ENCODE measurements at places on chromosomes 13 and 19.

GRCh38 chr19:53311044-53311443, 22.5 kb upstream of the ZNF845 start:
- no peak for DNase-seq

DNA sequence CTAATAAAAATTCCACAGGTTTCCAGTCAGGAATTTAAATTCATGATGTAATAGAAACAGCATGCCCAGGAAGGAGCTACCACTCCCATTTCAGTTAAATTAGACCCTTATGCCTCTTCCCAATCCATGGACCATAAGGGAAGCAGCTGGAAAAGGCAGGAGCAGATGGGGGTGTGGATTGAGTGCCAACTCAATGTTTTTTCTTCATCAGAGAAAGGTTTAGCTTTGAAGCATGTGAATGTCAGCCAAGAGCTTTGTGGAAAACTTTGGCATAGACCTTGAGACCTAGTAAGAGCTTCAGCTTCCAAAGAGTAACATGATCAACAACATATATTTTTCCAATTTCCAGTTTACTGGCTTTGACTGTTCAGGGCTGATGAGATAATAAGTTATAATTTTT, 2139.9 kb downstream of the PCDH9 start:
- no peak for DNase-seq

GRCh38 chr13:52344108-52344507, 61.9 kb downstream of the THSD1 start:
- no peak for DNase-seq

DNA sequence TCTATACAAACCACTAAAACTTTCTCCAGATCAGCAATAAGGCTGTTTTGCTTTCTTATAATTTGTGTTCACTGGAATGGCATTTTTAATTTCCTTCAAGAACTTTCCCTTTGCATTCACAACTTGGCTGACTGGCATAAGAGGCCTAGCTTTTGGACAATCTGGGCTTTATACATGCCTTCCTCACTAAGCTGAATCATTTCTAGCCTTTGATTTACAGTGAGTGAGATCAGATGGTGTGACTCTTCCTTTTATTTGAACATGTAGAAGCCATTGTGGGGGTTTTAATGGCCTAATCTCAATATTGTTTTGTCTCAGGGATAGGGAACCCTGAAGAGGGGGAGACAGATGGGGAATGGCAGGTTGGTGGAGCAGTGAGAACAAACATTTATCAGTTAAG, 82.7 kb downstream of the FOXO1 start:
- DNase-seq = no peak

DNA sequence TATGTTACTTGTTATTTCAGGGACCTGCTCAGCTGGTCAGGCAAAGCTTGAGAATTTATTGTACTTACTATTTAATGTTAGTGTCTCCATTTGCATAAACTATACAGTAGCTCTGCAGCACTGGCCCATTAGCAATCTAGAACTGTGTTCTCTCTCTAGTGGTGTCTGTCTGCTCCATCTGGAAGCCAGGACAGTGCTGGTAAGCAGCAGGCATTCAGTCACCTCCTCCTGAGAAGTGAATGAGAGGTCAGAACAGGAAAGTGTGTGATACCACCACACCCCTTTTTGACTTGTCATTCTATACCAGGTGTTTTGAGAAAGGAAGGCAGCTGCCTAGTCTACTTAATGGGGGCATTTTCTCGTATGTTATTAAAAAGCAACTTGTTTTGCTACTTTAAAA, 3.9 kb downstream of the COG3 start:
- DNase-seq = no peak

DNA sequence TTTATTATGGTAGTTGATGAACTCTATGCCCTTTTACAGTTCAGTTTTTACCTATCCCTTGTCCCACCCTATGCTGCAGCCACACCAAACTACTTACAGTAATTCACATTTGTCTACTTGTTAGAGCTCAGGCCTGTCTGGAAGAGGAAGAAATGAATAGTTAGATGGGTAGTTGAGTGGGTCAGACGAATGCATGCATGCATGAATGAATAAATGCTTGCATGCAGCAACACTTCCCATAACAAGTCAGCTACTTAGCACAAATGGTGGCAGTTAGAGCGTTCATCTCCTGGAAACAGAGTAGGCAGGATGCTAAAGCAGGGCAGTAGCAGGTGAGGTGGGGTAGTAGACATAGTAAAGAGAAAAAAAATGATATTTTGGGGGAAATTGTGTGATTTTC, 322.3 kb downstream of the NDFIP2 start:
- DNase-seq = no peak

- DNase-seq = no peak
These were observed 618 bp downstream of the HAUS8 start for GRCh38 chr19:17074634-17075034.

DNA sequence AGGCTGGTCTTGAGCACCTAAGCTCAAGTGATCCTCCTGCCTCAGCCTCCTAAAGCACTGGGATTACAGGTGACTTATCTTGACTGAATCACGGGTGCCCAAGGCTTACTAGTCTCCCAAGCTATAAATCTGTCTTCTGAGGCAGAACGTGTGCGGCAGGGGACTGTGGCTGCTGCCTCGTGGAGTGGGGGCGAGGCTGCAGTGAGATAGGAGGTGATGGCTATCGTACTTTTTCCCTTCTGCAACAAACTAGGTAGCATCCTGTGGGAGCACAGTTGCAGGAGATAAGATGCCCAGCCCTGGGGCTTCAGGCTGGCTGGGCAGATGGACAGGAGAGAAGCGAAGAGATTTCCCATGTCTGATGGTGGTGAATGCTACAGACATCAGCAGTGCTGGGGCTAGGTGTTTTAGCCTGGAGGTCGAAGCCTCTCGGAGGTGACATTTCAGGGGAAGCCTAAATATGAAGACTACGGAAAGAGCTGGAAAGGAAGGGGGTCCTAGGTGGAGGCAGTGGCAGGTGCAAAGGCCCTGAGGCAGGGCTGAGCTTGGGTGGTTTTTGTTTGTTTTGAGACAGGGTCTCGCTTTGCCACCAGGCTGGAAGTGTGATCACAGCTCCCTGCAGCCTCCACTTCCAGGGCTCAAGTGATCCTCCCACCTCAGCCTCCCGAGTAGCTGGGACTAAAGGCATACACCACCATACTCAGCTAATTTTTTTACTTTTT, 7.4 kb downstream of the B3GNT3 start:
- no peak for DNase-seq

GRCh38 chr13:21297447-21297846, 121.0 kb downstream of the MRPL57 start:
- DNase-seq = peak; percentile 47

DNA sequence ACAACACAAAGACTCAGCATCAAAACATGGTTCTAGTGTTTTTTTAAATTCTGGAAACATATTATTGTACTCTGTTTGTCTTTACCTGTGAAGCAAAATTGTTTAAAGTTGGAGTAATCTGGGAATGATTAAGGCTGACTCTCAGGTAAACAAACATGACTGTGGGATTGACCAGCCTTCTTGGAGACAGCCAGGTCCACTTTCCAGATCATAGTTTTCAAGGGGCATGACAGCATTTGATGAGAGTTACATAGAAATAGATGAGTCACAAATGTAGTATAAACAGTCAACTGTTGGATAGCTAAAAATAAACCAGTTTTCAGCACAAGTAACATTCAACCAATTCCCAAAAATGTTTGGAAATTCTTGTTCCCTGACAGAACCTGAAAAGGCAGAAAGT, 1680.9 kb downstream of the OLFM4 start:
- DNase-seq = no peak

DNA sequence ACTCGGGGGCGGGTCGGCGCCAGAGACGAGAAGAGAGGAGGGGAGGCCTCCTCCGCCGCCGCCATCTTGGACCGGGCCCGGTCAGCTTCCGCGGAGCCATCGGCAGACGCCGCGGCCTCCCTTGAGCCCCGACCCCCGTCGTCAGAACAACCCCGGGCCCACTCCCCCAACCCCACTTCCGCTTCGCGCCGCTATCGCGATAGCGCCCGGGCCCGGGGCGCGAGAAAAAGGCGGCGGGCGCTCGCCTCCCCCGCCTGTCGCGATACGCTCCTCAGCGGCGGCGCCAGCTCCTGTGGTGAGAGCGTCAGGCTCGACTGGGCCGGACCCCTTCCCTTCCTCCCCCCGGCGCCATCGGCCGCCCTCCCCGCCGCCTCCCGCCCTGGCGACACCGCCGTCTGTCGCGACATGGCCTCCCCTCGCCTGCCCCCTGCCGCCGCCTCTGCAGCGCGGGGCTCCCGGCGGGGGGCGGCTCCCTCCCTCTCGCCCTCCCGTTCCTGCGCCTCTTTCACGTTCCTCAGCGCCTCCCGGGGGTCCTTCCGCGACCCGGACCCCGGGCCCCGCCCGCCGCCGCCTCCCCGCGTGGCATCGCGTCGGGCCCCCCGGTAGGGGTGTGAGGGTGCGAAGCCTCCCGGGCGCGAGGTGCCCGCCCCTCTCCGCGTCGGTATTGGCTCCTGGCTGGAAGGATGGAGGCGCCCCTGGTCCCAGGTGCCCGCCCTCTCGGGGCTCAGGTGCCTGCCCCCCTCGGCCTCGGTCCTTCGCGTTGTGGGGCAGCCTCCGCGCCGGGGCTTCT, at the start of gene CNOT3:
CNOT3 (plus strand) TSS at position 64 of the 790 bp plus-strand sequence. CDS start 5,217 bp downstream, outside the sequence.
- DNase-seq = peak; percentile 65

DNA sequence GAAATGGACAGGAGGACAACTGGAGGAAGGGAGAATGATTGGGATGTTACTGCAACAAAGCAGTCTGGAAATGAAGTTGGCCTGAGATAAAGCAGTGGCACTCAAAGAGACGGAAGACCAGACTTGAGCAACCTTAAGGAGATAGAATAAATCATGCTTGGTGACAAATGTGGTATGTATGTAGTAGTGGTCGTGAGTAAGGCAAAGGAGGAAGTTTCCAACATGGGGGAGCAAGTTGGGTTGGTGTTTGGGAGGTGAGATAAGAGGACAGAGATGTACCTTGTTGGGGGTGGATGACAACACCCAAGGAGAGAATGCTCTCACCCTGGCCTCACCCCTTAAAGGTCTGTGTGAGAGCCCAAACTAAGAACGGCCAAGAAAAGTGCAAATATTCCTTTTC, 420.5 kb downstream of the DIAPH3 start:
- no peak for DNase-seq

- no peak for DNase-seq
These were observed 296.5 kb downstream of the NDFIP2 start for GRCh38 chr13:79777504-79777903.

GRCh38 chr13:20217168-20217567, 15.0 kb downstream of the GJB6 start:
- DNase-seq = no peak

GRCh38 chr19:17370026-17370587, 7.0 kb downstream of the PLVAP start:
- no peak for DNase-seq

- DNase-seq = no peak
These were observed 94.7 kb downstream of the FRY start for GRCh38 chr13:32126278-32126677.

- DNase-seq = no peak
These were observed 14.7 kb upstream of the TEKTIP1 start for GRCh38 chr19:3524078-3524842.

GRCh38 chr19:5281588-5281987, 59.0 kb downstream of the PTPRS start:
- DNase-seq = no peak

- DNase-seq = no peak
These were observed 385.8 kb downstream of the DLEU7 start for GRCh38 chr13:50457415-50458393.

DNA sequence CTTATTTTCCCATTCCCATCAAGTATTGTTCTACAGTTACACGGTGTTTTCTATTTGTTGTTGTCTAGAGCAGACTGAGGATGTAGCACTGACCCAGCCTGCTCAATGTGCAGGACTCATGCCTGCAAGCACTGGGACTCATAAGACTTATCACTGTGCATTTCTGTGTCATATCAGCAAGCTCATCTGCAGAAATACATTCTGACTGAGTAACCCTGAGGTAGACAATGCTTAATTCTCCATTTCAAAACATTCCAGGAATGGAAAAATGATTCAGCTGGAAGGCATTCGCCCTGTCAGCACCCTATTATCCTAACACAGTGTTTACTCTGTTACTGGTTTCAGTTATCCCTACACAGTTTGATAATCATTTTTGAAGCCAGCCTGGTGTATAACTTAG, 2506.4 kb downstream of the PCDH9 start:
- no peak for DNase-seq

- DNase-seq = no peak
These were observed 1063.8 kb downstream of the EFNB2 start for GRCh38 chr13:105471673-105472072.

GRCh38 chr13:75271846-75272245, 210.1 kb downstream of the TBC1D4 start:
- no peak for DNase-seq

- no peak for DNase-seq
These were observed 56.5 kb downstream of the KLF2 start for GRCh38 chr19:16380943-16381755.

DNA sequence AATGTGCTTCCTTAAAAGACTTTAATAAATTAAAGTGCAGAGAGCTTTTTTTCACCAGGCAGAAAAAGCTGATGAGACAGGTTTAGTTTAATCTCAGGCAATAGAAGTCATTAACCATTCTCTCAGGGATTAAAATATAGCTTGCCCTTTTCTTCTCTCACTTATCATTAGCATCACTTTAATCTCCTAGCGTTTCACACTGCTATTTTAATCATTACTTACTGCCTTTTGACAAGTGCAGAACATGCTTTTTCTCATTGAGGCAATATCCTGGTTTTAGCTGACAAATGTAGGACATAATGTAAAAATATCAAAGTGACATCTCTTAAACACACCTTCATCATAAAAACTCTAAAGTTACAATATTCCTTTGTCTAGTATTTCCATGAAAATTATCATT, 94.6 kb downstream of the DACH1 start:
- no peak for DNase-seq

- DNase-seq = no peak
These were observed 133.2 kb downstream of the MRPL57 start for GRCh38 chr13:21309542-21310172.

- DNase-seq = no peak
These were observed 902 bp upstream of the CCDC106 start for GRCh38 chr19:55646889-55647731.

Data from erythroblast (primary cell).